ENCODE measurements at places on chromosomes 2 and 18.
A peak's percentile ranks its signal among the peaks of the same experiment; 100 is the strongest.

DNA sequence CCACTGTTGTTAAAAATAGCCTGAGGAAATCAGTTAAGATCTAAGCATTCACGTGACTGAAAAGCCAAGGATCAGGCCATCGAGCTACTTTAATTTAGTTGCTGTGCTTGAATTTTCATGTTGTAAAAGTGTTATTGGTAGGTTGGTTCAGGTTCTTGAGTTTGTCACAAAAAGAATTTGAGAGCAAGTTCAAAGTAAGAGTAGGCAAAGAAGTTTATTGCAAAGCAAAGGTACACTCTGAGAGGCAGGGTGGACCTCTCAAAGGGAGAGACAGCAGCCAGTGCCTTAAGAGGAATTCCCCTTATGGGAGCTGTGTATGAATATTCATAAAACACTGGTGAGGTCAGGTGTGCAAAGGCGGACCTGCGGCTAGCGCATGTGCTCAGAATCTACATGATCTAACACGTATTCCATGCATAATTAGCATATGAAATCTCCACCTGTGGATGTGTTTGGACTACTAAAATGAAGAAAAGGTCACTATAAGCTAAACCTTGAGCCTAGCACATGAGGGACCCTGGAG is 236.5 kb downstream of the NDUFA10 start:
- DNase-seq = no peak

DNA sequence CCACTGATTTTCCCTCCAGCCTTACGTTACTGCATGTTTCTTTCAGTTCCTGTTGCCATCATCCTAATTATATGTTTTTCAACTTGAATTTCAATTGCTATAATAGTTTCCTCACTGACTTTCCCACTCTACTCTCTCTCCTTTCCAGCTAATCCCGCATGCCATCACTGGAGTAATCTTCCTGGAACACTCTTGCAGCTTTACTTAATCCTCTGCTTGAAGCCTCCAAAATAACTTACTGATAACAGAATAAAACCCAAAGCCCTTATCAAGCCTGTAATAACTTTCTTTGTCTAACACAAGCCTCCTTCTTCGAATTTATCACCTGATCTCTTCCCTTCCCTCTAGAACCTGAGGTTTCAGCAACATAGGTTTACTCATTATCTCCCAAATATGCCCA is 237.3 kb downstream of the LTBP1 start:
- no peak for DNase-seq

- no peak for DNase-seq
Observed at GRCh38 chr2:151762694-151763093, 28.4 kb upstream of the NEB start.

DNA sequence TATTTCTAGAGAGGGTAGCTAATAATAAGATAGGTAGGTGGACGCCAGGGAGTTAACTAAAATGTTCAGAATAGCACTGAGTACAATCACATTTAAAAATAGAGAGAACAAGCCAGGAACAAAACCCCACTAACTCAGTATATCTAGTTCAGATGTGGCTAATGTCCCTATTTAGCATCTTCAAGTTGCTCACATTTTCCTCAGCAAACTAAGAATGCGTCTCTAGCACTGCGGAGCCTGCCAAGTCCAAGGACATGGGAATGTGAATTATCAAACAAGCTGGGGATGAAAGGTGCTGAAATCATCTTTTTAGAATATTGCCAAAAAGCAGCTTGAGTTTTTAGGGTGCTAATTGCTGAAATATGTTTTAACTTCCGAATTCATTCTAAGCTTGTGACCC is 398.5 kb upstream of the FIGN start:
- DNase-seq = no peak

GRCh38 chr2:103809415-103809814 is 1044.5 kb upstream of the POU3F3 start:
- peak; percentile 2 for DNase-seq

- DNase-seq = no peak
Observed at GRCh38 chr18:35331367-35332087, 12.7 kb downstream of the ZNF24 start.

DNA sequence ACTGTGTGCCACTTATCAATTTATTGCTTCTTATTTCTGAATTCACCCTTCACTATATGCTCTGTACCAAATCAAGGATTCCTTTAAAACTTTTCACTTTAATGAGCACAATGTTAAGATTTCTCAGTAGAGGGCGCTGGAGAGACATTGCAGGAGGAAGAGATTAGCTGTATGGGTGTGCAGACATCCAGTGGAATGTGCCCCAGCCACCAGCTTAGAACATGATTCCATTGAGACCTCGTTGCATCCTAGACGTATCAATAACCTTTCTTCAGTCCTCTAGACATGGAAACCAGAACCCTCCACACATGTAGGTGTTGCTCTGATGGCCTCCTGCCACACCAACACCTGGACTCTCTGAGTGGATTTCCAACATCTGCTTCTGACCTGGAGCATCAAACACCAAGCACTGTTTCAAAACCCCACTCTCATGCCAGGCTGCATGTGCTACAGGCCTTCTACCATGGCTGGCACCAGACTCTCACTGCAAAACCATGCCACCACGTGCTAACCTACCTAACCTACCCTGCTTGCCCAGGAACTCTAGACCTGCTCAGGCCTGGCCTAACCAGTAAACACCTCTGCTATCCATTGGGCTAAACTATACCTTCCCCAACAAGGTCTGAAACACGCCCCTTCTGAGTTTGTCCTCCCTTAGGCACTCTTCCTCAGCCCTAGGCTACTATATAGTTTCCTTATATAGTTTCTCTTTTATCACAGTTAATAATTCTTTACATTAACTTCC is 633.2 kb upstream of the PKDCC start:
- peak; percentile 3 for DNase-seq

- peak; percentile 68 for DNase-seq
Observed at GRCh38 chr18:42114310-42114943, 159.4 kb downstream of the PIK3C3 start.

- no peak for DNase-seq
Observed at GRCh38 chr2:25418944-25419677, 77.4 kb upstream of the DNMT3A start.

- no peak for DNase-seq
Observed at GRCh38 chr18:816088-816653, 4.1 kb upstream of the YES1 start.

DNA sequence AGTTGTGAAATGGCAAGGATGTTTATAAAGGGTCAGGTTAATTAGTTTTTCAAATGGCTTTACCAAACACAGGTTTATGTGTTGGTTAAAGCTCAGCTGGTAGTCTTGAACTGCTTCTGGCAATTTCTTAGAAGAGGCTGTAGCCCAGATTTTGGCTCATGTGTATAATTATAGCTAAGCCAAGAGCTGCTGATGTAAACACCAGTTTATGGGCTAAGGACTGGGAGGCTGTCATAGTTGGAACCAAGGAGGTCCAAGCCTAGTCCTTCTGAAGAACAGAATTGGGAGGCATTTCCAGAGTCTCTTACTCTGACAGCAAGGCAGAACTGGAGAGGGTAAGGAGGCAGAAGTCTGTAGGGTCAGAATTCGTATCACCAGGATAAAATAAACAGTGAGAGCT is 25.4 kb downstream of the UBE2E3 start:
- no peak for DNase-seq

GRCh38 chr2:69073928-69074570 is 61.1 kb downstream of the ANTXR1 start:
- no peak for DNase-seq

DNA sequence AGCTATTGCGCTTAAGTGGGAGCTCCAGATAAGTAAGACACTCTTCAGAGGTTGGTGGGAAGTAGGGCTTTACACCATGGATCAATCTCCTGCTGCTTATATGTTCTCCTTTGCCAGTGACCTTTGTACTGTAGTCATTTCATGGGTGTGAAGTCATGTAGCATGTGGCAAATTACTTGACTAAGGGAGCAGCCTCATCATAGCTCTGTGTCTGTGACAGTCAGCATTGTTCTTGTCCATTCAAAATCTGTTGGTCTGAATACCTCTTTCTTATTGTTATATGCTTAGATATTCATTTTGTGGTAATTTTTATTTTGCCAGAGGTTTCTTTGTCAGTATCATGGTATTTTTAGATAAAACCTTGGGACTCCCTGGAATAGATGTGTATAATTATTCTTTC is 18.2 kb downstream of the SLC4A1AP start:
- no peak for DNase-seq

GRCh38 chr2:46076251-46076650 is 221.0 kb upstream of the EPAS1 start:
- DNase-seq = no peak

- no peak for DNase-seq
Observed at GRCh38 chr2:190532581-190532980, 1.9 kb downstream of the NEMP2 start.

DNA sequence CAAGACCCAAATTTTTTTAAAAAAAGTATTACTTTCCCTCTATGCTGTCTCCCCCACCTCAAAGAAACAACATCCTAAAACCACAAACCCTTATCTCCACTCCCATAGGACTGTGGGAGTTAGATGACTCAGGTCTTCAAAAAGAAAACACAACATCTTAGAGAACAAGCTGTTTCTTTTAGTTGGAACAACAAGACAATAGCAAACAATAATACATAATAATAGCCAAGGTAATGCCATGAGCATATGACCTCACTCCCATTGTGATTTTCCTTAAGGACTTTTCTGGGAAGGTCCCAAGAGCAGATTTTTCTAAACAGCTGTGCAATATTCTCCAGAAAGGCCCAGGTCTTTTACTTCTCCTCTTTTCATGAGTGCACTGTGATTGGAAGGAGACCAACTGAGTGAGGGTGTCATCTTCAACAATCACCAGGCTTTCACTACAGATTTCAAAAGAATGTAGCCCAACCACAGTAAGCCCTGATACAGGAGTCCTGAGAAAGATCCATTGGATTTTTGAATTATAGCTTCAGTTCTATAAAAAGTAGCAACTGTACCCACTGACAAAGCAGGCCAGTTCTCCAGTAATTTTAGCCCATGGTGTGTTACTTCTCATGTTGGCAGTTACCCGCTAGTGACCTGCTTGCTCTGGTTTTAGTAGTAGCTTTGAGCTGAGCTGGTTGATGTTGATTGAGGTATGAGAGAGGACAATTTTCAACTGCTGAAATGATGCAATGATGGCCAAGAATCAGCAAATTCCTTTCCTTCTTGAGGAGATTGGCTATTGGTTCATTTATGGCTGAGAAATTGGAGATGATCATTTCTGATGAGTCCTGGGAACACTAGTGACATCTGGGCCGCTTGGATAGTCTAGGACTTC is 144.5 kb upstream of the TCF4 start:
- DNase-seq = no peak

DNA sequence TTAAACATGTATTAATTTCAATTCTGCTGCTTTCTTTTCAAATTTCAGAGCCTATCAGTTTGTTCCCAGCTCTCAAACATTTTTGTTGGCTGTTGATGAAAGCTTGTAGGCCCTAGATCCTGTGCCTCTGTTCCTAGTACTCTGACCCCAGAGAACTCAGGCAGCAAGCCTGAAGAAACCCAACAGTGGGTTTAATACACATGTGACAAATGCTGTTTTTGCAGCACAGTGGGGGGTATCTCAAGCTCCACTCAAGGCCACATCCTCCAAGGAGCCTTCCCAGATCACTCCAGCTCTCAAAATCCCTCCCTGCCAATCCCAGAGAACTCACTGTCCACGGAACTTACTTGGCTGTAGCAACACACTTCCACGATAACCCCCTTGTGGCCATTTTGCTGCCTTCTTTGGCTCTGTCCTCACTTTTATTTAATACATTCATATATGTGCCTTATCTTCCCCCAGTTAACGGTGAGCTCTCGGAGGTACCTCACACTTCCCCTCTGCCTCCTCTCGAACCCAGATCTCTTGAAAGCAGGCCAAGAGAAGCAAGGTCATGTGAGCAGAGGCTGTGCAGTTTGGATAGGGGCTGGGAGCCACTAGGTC is 122.4 kb downstream of the TNS1 start:
- DNase-seq = no peak

GRCh38 chr2:218046238-218046637 is 22.8 kb upstream of the RUFY4 start:
- DNase-seq = no peak

DNA sequence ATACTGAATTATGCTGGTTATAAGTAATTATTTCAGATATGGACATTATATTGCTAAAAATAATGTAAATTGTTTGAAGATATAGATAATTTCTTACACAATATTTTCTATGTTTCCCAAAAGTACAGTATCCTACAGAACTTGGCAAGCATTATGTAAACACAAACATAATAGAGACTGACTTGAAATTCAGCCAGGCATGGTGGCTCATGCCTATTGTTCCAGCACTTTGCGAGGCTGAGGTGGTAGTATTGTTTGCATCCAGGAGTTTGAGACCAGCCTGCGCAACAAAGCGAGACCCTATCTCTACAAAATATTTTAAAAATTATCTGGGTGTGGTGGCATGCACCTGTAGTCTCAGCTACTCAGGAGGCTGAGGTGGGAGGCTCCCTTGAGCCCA is 1300.5 kb upstream of the DDX18 start:
- DNase-seq = no peak

DNA sequence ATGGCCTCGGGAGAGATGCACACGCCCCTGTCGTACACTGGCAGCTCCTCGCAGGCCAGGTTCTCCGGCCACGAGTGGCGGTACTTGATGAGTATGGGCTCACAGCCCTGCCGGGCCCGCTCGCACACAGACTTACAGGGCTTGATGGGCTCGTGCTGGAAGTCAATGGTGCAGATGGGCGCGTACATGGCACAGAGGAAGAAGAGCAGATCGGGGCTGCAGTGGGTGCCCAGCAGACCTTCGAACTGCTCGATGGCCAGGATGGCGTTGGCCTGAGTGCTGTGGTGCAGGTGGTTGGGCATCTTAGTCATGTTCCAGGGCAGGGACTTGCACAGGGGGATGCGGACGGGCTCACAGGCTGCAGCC is 359 bp downstream of the FRZB start:
- no peak for DNase-seq

- DNase-seq = no peak
Observed at GRCh38 chr2:172408143-172408766, 19.1 kb upstream of the ITGA6 start.

DNA sequence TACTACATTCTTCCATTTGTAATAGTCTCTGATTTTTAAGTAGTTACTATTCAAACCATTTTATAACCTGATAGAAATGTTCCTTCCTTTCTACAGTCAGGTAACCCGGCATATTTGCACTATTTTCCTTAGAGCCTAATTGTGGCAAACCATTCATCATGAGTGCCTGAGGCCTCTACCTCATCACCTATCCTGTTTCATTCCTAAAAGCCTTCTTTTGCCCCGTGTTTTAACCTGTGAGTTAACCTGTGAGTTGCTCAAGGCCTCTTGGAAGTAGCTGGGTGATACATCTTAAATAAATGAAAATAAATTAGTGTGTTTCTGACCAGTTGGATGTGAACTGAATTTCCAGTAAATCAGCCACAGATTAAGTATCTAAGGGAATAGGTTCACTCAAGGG is 6.5 kb upstream of the KLHL29 start:
- DNase-seq = no peak

GRCh38 chr2:235129850-235130249 is 178.0 kb downstream of the SH3BP4 start:
- no peak for DNase-seq
